HCT116 (cell line): ENCODE measurements at places on chromosomes 3 and 15. TPM values are rescaled to one million over a fixed set of nuclear protein-coding genes. Genes with fewer than 3 reads are reported as not detected.

- peak overlapping the region; percentile 14; the same call in 1 of the 2 replicates for H3K4me3 ChIP-seq
- peak; percentile 84 for DNase-seq
- no peaks in the 10 kb centered on the region for H3K27me3 ChIP-seq
- H3K36me3 ChIP-seq: no peaks in the 10 kb centered on the region
- peak overlapping the region; percentile 55 for H3K27ac ChIP-seq
Observed at GRCh38 chr15:90412356-90413194, 24.5 kb downstream of the IQGAP1 start.

DNA sequence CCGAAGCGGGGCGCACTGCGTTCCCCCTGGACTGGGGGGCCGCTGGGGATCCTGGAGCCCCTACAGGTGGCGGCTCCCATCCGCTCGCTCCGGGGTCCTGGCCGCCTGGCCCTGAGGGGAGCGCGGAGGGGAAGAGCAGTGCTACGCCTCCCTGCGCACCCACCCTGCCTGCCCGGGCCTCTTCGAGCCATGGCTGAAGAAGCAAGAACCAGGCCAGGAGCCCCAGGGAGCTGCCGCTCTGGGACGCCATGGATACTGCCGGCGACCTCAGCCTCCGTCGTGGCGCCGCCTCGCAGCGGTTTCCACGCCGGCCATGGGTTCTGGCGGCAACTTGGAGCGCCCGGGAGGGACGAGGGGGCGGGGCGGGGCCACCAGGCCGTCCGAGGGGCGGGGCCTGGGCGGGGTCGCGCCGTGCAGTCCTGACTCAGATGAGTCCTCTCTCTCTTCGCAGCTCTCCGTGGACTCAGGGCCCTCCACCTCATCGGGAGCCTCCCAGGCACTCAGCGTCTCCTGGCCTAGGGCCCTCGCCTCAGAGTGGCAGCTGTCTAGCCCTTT is 50.9 kb downstream of the MYL3 start:
- no peak overlapping the region for H3K4me3 ChIP-seq
- no peak overlapping the region for H3K27ac ChIP-seq
- no peaks in the 10 kb centered on the region for H3K27me3 ChIP-seq
- DNase-seq: no peak

GRCh38 chr3:94258851-94259250 is 196.0 kb downstream of the NSUN3 start:
- H3K27ac ChIP-seq: no peak overlapping the region
- H3K4me1 ChIP-seq: no peaks in the 10 kb centered on the region
- no peak overlapping the region for H3K4me3 ChIP-seq
- no peak for DNase-seq

DNA sequence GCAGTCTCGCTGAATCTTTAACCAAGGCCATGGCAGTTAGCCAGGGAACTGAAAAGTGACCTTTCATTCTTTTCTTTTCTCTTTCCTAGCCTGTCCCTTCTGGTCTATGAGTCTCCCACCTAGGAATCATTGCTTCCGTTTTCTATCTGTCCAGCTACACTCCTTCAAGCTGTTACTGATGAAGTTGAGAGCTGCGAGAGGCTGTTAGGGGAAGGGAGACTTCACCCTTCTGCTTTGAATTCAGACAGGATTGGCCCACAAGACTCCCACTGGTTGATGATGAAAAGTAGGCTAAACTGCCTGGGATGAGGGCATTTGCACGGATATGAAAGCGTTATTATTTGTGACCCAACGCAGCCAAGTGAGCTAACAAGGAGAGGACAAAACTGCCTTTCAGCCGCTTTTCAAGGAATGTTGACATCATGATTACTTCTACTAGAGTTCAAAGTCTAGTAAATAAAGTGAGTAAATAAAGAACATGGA is 30.2 kb downstream of the EIF4E3 start:
- H3K36me3 ChIP-seq: no peaks in the 10 kb centered on the region
- no peaks in the 10 kb centered on the region; the same call in 1 of the 2 replicates for H3K27me3 ChIP-seq
- no peak overlapping the region for H3K4me3 ChIP-seq
- no peak overlapping the region for H3K27ac ChIP-seq
- no peak for DNase-seq

DNA sequence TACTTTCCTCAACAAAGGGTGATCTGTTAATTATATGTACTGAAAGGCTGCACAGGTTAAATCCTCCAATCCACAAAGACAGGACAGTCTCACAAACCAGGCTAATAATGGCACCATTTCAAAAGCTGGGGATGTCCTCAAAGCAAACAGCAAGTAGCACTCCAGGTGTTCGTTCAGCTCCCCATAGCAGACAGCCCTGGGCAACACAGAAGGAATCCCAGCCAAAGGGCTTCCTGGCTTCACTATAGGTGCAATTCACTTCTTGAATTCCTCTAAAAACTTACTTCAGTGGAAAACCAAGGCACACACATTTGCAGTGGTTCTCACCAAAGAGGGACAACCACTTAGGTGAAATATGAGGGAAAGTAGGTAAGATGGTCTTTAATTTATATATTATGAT is 166.7 kb downstream of the CTNNB1 start:
- H3K27me3 ChIP-seq: no peaks in the 10 kb centered on the region
- no peak overlapping the region for H3K27ac ChIP-seq
- no peak overlapping the region for H3K4me3 ChIP-seq
- DNase-seq: no peak
- no peaks in the 10 kb centered on the region for H3K36me3 ChIP-seq

- H3K4me3 ChIP-seq: no peak overlapping the region
- H3K36me3 ChIP-seq: no peaks in the 10 kb centered on the region
- H3K27ac ChIP-seq: no peak overlapping the region
- H3K4me1 ChIP-seq: no peaks in the 10 kb centered on the region
Observed at GRCh38 chr3:41018855-41019254, 180.4 kb upstream of the CTNNB1 start.

Gene PPM1L
- 13.2 TPM for total RNA-seq

Gene PCLAF
- 93.5 TPM for total RNA-seq
